ENCODE measurements at places on chromosomes 11 and 22. TPM values are rescaled to one million over a fixed set of nuclear protein-coding genes. Genes with fewer than 3 reads are reported as not detected.

DNA sequence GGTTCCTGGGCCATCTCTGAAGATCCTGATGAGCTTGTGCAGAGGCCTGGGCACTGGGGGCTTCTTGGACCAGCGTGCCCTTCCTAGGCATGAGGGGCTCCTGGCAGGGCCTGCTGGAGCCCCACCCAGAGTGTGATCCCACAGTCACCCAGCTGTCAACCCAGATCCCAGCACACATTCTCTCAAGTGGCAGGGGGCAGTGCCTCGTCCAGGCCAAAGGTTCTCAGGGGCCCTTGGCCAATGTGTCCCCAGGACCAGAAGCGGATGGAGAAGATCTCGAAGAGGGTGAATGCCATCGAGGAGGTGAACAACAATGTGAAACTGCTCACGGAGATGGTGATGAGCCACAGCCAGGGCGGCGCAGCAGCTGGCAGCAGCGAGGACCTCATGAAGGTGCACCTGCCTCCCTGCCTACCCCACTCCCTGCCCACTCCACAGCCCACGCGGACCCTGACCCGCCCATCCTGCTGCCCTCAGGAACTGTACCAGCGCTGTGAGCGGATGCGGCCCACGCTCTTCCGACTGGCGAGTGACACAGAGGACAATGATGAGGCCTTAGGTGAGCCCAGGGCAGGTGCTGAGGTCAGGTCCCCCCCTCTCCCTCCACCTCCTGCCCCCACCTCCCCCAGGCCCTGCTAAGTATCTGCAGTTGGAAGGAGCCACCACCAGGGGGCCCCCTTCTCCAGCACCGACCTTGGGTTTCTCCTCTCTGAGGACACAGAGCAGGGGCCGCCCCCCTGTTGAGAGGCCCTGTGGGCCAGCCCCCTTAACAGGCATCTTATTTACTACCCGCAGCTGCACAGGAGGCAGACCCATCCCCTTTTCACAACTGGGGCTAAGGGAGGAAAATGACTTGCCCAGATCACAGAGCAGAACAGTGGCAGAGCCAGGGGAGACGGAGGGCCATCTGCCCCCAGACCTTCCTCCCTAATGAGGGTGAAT lies 14.7 kb downstream of the GGA1 start:
- peak overlapping the region; percentile 97 for H3K27ac ChIP-seq
- H3K4me1 ChIP-seq, result peaks cover 49% of the 10 kb centered on the region
- H3K27me3 ChIP-seq, result no peaks in the 10 kb centered on the region
- peak overlapping the region; percentile 85 for H3K4me3 ChIP-seq

The ARAP1 gene
- total RNA-seq, result 155 TPM

GRCh38 chr11:61473370-61474012 lies 35.1 kb upstream of the LRRC10B start:
- H3K27me3 ChIP-seq, result no peaks in the 10 kb centered on the region
- no peak for DNase-seq
- H3K4me1 ChIP-seq, result peaks cover 7% of the 10 kb centered on the region
- no peak overlapping the region for H3K27ac ChIP-seq
- peaks cover 43% of the 10 kb centered on the region for H3K36me3 ChIP-seq

The PKDREJ gene
- total RNA-seq, result not detected

DNA sequence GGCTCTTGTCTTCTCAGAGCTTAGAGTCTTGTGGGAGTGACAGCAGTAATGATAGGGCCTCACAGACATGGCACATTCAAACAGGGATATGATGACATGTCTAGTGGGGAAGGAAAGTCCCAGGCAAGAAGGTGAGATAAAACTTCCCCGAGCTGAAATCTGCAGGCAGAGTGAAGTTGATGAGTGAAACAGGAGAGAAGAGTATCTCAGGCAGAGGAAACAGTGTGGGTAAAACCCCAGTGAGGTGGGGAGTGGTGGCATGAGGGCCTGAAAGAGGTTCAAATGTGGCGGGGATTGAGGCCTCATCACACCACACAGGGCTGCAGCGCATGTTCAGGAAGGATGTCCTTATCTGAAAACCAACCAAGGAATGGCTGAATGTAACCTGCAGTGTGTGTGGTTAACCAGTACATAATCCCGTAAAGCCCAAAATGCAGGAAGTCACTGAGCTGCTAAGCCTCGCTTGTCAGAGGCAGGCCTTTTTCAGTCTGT lies 153.8 kb upstream of the E2F8 start:
- no peaks in the 10 kb centered on the region for H3K4me1 ChIP-seq
- H3K4me3 ChIP-seq, result no peak overlapping the region
- DNase-seq, result no peak
- no peaks in the 10 kb centered on the region for H3K36me3 ChIP-seq
- peaks cover 14% of the 10 kb centered on the region for H3K27me3 ChIP-seq
- H3K27ac ChIP-seq, result no peak overlapping the region

The CDC42EP1 gene
- not detected for total RNA-seq

GRCh38 chr11:1732418-1733008 lies 17.9 kb downstream of the IFITM10 start:
- peaks cover 1% of the 10 kb centered on the region for H3K27me3 ChIP-seq
- DNase-seq, result no peak
- peaks cover 43% of the 10 kb centered on the region for H3K4me1 ChIP-seq

DNA sequence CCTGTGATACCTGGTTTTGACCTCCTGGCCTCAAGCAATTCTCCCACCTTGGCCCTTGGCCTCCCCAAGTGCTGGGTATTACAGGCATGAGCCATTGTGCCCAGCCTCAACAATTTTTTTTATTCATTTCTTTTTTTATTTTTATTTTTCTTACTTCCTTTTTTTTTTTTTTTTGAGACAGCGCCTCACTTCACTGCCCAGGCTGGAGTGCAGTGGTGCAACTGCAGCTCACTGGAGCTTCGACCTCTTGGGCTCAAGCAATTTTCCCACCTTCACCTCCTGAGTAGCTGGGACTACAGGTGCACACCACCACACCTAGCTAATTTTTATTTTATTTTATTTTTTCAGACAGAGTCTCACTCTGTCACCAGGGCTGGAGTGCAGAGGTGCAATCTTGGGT lies 25.5 kb upstream of the CECR2 start:
- H3K27ac ChIP-seq, result no peak overlapping the region
- H3K4me1 ChIP-seq, result no peaks in the 10 kb centered on the region
- no peaks in the 10 kb centered on the region for H3K36me3 ChIP-seq

GRCh38 chr11:114059984-114060391 lies 477 bp downstream of the ZBTB16 start:
- H3K27me3 ChIP-seq, result peaks cover 38% of the 10 kb centered on the region
- no peaks in the 10 kb centered on the region for H3K36me3 ChIP-seq
- H3K27ac ChIP-seq, result peak overlapping the region; percentile 48
- peak; percentile 39 for DNase-seq
- H3K4me1 ChIP-seq, result peaks cover 13% of the 10 kb centered on the region

The MYBPC3 gene
- total RNA-seq, result 0.16 TPM

The MUC5B gene
- total RNA-seq, result not detected

DNA sequence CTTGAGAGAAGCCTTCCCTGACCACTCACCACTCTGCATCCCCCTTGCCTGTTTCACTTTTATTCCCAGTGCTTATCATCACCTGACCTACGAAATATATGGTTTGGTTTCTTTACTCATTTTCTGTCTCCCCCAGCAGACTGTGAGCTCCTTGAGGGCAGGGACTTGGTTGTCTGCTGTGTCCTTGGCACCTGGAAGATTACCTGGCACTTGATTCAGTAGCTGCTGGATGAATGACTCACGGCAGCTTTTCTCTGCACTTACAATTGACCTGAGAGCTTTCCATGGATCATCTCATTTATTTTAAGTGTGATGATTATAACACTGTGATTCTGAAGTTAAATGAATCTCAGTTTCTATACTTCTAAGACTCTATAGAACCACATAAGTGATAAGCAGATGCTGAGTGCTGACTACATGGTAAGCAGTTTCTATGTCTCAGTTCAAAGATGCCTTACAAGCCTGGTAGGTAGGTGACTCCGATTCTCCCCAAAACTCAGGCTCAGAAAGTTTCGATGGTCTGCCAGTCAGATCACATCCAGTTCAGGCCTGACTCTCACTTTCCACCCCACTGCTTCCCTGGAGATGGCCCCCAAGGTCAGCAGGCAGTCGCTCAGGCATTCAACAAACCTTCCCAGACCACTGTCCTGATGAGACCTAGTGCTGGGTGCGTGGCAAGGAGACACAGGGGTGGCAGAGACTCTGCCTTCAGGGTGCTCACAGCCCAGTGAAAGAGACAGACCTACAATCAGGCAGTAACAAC lies 11.6 kb downstream of the IL2RB start:
- no peaks in the 10 kb centered on the region for H3K27me3 ChIP-seq
- H3K36me3 ChIP-seq, result peaks cover 13% of the 10 kb centered on the region
- H3K4me1 ChIP-seq, result peaks cover 10% of the 10 kb centered on the region
- no peak overlapping the region for H3K4me3 ChIP-seq
- peak overlapping the region; percentile 69 for H3K27ac ChIP-seq

The APOA5 gene
- total RNA-seq, result not detected

GRCh38 chr11:70075836-70076235 lies 2.3 kb upstream of the ANO1 start:
- DNase-seq, result no peak
- H3K4me3 ChIP-seq, result no peak overlapping the region
- no peaks in the 10 kb centered on the region for H3K36me3 ChIP-seq
- H3K4me1 ChIP-seq, result peaks cover 3% of the 10 kb centered on the region
- peaks cover 75% of the 10 kb centered on the region for H3K27me3 ChIP-seq

Measured in naive thymus-derived CD8-positive, alpha-beta T cell (primary cell).